Stimulated activated naive CD8-positive, alpha-beta T cell treated with anti-CD3 and anti-CD28 coated beads, Interleukin-15, amount 100 ng/mL, for 72 hours (primary cell): ENCODE measurements at places on chromosomes 1 and 21.

GRCh38 chr21:37784591-37785318, 131.5 kb downstream of the KCNJ6 start:
- no peak for DNase-seq

- no peak for DNase-seq
These were observed 27.1 kb upstream of the DISP1 start for GRCh38 chr1:222787729-222788128.

DNA sequence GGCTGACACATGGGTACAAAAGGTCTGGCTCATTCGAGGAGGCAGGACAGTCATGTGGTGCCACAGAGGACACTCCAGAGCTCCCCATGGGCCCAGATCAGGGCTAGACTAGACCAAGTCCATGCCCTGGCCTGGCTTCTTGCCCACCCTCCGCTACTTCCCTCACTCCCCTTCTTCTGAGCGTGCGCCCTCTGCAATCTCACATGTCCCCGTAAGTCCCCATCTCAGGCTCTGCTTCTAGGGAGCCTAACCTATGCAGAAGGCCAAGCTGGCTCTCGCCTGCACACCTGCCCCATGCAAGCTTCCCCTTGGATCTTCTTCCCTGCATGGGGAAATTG, 553.6 kb downstream of the PTPRU start:
- DNase-seq = no peak

GRCh38 chr1:203265541-203265940, 36.1 kb upstream of the CHIT1 start:
- DNase-seq = no peak

- DNase-seq = no peak
These were observed 16.2 kb downstream of the HSD11B1 start for GRCh38 chr1:209720826-209721225.

- DNase-seq = no peak
These were observed 27.2 kb upstream of the ATP1A1 start for GRCh38 chr1:116345843-116346242.

- DNase-seq = no peak
These were observed 24.6 kb downstream of the GALNT2 start for GRCh38 chr1:230091473-230092231.

GRCh38 chr1:85707990-85708828, at the start of gene ZNHIT6:
Gene ZNHIT6 (minus strand): TSS chr1:85708433. CDS start chr1:85708284, 149 bp downstream.
- peak; percentile 90 for DNase-seq

DNA sequence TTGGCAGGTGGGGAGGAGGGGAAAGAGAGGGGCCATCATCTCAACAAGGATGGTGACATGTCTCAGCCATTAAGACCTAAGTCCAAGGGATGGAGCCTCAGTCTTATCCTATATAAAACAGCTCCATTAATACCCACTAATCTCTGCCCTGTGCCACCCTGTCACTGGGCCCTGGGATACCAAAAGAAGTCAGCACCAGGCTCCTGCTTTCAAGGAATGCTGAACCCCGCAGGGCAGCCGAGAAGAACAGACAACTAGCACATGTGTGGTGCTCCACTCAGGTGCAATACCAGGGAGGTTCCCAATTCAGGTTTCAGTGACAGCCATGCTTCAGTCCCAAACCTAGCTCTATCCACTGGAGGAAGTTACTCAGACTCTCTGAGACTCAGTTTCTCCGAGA, 128.4 kb downstream of the GRIK3 start:
- no peak for DNase-seq

DNA sequence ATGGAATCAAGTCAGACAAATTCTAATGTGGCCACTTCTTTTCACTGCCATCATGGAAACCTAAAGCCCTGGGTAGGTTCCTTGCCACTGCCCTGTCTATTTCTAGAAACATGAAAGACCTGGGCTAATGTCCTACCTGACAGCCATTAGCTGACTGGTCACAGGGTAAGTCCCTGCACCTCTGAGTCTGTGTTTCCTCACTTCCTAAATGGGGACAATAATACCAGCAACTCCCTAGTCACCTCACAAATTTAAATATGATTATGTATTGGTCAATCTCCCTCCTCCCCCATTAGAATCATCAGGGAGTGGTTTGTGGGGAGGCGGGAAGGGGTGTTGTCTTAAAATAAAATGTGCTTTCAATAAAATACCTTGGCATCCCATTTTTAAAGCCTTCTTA, 2.2 kb downstream of the CREG1 start:
- DNase-seq = no peak

GRCh38 chr1:107442551-107442950, 301.7 kb downstream of the NTNG1 start:
- DNase-seq = peak; percentile 17

- peak; percentile 21 for DNase-seq
These were observed 163.3 kb downstream of the NRIP1 start for GRCh38 chr21:14901482-14901958.

DNA sequence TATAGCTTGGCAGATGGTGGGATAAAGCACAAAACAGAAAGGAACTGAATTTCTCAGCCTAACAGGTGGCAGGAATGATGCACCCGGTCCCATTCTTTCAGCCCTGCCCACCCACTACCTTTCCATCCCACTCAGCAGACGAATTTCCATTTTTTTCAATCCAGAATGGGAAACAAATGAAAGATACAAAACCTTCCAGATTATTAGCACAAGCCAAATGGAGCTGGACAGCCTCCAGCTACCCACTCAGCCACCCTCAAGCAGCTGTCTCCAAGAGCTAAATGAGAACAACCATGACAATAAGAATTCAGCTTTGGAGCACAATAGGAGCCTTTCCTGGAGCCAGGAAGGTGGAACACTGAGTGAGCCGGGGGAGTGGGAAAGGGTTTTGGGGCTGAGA, 96.3 kb upstream of the ST6GALNAC5 start:
- no peak for DNase-seq

GRCh38 chr1:216804111-216804510, 80.9 kb upstream of the ESRRG start:
- no peak for DNase-seq

GRCh38 chr1:239997515-239998311, 94.0 kb upstream of the FMN2 start:
- DNase-seq = no peak

DNA sequence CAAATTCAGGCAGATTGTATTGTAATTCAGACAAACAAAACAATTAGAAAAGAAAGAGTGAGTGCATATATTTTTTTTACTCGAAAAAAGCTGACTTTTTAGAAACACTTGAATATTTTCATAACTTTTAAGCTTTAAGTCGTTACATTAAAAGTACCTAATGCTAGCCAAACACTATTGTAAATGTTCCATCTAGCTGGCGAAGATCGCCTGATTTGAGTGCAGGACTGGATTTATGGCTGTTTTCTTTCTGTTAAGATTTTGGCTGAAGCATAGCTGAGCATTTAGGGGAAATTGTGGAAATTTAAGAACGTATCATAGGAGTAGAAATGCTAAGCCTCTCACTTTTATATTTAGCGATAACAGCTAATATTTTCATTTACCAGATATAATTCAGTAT, 24.6 kb downstream of the LRRC7 start:
- DNase-seq = no peak

DNA sequence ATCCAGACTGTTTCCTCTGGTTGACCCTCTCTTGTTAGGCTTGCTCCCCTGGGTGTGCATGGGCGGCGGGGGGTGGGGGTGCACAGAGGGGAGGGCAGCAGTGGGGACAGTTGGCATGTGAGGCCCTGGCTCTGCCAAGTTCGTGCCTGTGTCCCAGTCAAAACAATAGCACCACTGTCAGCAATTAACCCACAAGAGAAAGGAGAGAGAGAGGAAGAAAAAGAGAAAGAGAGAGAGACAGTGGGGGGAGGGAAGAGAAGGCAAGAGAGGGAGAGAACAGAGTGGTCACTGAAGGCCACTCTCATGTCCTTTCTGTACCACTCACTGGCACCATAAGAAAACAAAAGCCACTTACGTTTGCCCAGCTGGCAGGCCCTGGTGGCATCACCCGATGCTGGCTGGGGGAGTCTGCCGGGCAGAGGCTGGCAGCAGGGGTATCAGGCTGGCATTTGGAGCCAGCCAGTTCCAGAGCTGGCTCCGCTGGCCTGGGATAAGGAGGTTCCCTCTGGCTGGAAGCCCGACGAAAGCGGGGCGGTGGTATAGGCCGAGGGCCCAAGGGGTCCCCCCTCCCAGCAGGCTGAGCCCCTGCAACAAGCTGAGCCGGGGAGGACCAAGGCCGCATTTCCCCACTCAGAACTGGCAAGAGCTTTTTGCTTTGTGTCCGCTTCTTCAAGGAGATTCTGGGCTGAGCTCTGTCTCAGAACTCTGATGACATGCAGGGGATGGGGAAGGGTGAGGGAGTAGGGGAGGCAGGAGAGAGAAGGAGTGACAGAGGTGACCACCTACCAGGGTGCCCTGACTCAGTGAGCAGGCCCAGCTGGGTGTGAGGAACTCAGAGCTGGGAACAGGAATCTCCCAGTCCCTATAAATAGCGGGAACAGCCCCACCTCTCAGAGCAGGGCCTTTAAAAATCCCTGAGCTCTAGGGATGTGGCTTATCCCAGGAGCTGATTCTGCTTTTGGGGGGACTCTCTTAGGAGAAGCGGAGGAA, 27.9 kb downstream of the PIK3C2B start:
- no peak for DNase-seq

DNA sequence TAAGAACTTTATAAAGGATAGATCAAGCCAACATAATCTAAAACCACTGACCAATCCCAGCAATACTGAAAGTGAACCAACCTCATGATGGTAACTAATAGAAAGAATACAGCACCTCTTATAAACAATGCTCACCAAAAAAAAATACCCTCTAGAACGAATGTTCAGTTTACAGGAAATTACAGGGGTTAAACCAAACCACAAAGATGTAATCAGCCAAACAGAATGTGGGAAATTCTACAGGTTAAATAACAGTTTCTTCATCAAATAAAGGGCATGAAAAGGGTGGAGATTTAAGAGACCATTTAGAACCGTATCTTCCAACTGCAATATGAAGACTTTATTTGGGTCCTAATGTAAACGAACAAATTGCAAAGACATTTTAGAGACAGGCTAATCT, 30.4 kb downstream of the ARID4B start:
- DNase-seq = no peak

DNA sequence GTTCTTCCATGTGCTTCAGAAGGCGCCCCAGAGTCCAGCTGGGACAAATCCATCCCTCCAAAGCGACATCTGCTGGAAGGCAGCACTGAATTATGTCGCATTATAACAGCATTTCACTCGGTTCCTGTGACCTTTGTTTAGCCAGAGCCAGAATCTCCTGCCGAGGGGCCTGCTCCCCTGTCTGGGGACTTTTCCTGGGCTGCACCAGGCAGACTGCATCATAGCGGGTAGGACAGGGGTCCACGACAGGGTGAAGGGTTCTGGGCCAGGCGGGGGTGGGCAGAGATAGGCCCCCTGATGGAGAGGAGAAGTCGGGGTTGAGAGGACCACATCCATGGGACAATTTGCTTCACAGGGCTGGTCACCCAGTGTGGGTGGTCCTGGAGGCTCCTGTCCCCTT, 276.9 kb downstream of the MATN1 start:
- no peak for DNase-seq

- no peak for DNase-seq
These were observed 10.2 kb downstream of the CXADR start for GRCh38 chr21:17523007-17523451.
